GOT3 (cell line): ENCODE measurements at places on chromosomes 6 and 20.

DNA sequence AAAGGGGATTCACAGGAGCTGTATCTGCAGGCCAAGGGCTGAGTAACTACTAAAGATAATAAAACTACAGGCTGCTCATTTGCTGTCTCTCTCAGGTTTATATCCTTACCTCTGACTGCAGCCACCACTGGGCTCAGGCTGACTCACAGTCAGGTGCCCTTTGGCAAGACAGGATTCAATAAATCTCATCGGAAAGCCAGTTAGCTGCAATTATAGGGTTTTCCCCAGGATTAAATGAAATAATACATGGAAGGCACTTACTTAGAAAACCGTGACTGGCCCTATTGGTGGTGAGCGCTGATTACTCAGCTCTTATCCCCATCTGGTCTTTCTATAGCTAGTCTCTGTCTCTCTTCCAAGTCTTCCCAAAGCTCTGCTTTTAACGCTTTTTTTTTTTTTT is 26.4 kb downstream of the RMND1 start:
- DNase-seq, result no peak

DNA sequence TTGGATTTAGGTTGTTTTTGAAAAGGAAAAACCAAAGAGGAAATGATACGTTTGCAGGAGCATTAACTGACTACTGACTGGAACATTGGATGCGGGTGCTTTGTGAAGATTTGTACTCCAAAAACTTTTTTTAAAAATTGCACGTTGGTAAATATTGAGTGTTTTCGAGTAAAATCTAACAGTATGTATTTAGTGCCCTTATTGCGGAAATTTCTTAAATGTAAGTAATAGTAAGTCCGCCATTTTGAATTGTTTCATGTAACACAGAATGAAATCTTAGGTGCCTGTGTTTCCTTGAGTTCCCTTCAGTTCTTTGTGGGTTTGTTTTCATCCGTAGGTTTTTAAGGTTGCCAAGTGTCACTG is 15.2 kb upstream of the LIN28B start:
- DNase-seq, result no peak

DNA sequence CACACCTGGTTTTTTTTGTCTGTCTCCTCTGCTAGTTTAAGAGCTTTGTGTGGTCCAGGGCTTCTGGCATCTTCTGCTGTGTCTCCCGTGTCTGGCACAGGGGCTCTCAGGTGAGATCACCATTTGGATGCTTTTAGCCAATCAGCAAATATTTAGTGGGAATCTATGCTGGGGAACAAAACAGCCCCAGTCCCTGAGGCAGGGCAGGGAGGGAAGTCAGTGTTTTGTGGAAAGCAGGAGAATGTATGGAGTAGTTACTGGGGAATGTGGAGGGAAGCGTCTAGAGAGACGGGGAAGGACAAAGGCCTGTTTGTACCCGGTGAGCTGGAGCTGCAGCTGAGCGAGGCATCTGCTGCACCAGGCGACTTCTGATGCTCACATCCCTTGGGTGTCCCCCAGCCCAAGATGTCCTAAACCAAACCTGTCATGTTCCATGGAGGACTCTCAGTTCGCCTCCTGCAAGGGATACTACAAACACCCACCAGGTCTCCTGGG is 49.3 kb upstream of the NNAT start:
- no peak for DNase-seq

DNA sequence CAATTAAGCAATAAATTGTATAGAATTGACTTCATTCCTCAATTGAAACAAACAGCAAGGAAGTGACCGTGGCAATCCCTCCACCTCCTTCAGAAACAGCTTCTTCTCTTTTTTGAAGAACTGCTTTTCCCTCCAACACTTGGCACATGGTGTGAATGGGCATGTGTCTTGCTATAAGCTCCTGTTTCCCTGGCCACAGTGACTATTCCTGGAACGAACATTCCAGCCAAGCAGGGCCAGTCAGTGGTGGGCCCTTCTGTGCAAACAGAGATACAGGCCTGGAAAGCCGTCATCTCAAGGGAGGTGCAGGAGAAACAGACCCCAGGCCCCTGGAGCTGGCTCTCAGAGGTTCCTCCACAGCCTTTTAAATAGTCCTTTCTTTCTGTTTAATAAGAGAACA is 6.9 kb downstream of the TXNDC5 start:
- DNase-seq, result no peak

GRCh38 chr6:75113446-75113845 is 92.4 kb downstream of the COL12A1 start:
- DNase-seq, result no peak

DNA sequence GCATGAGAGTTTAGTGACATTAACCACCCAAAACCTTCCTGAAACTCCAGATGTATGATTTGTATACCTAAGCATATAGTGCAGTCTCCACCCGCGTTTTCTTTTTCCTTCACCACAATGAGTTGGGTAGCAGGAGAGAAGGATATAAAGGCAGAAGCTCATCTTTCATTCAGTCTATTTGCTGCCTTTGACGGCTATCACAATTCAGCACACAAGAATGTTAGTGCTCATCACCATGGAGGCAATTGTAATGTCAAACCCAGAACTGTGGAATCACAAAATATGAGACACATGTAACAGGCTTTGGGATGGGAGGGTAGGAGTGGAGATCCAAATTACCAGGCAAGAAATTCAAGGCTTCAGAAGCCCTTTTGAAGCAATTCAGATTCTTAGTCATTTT is 17.6 kb downstream of the ZHX3 start:
- no peak for DNase-seq

GRCh38 chr20:1722513-1723050 is 65.0 kb upstream of the SIRPG start:
- no peak for DNase-seq

- no peak for DNase-seq
These were observed 166.3 kb upstream of the SULF2 start for GRCh38 chr20:47951521-47951971.
